ENCODE measurements at places on chromosomes 7 and 10.

GRCh38 chr10:84095811-84096497 lies 43.4 kb upstream of the GHITM start:
- no peak for DNase-seq

DNA sequence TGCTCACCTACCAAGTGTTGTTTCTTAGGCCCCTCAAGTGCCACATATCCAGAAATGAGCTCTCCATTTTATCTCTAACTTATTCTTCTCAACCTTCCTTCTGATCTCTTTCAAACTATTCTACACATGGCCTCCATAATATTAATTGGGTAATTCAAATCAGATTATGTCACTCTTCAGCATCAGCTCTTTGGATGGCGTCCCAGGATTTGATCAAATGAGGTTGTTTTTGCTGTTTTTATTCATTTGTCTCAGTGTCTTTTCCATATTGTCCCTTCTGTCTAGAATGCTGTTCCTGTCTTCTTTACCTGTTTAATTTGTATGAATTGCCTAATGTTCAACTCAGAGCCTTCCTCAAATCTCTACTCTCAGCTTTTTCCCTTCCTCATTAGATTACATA lies 234.6 kb upstream of the CXCL12 start:
- DNase-seq = no peak

DNA sequence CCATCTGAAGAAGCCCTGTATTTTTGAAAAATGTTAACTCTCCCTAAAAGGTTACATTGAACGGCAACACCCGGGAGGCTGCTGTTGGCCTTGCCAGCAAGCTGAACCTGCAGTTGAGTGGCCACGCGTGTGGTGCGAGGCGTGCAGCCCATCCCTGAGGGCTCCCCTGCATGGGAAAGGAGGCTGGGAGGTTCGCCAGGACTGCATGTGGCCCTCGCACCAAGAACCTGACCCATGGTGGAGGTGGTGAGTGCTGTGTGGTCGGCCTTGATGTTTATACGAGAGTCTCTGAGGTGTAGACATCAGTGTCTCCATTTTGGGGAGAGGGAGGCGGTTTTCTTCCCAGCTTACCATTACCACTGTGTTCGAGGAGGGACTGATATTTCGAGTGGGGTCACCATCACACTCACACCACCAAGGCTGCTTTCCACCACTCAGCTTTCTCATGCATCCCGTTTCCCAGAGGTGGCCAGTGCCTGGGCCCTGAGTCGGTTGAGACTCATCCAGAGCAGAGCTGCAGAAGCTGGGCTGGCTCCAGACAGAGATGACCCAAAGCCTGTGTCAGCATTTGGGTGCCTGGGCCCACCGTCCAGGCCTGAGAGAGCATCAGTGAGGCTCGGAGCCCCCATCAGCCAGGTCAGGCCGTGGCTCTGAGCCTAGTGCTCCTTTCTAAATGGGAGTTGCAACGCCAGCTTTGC lies 222.6 kb downstream of the EBF3 start:
- DNase-seq = no peak

- DNase-seq = no peak
These were observed 206.2 kb downstream of the VTI1A start for GRCh38 chr10:112653215-112653614.

DNA sequence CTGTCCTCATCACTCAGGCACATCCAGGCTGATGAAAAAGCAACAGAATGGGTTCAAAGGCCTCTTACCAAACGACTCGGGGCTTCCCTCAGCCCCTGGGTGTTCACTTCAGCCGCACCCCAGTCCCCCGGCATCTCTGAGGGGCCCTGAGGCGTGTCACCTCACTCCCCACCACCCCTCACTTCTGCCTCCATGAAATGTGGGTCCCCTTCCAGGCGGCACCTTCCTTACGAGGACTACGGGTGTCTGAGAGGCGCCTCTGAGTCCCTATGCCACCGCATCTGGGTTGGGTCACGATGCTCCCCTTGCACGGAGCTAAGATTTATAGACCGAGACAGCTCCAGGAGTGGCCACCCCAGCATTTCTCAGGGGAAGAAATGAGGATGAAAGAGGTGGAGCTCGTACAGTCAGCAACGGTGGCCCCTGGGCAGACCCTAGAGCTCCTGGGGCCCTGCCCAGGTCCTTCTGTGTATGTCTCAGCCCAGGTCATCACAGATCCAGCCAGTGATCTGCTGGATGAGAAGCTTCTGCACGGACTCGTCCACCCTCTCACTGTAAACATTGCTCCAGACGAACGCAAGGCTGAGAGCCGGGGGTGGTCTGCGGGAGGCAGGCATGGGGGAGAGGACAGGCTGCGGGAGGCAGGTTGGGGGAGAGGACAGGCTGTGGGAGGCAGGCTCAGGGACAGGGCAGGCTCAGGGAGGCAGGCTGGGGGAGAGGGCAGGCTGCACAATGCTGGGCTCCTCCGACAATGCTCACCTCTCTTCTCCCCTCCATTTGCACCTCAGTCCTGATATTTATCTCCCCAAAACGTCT lies 408.2 kb downstream of the DNAJB6 start:
- DNase-seq = no peak

- no peak for DNase-seq
These were observed 2.4 kb downstream of the PURB start for GRCh38 chr7:44882899-44883298.

DNA sequence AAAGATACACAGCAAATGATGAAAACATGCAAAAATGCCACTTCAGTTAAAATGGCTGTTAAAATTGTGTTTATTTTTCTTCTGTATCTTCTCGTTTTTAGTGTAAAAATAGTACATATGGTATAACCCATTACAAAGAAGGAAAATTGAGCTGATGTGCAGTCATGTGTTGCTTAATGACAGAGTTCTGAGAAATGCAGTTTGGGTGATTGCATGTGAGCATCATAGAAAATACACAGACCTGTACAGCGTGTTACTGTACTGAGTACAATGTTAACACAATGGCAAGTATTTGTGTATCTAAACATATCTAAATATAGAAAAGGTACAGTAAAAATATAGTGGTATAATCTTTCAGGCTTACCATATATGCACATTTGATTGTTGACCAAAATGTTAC lies 7.3 kb downstream of the DMTF1 start:
- DNase-seq = no peak

GRCh38 chr7:157056246-157056645 lies 45.8 kb upstream of the MNX1 start:
- no peak for DNase-seq

DNA sequence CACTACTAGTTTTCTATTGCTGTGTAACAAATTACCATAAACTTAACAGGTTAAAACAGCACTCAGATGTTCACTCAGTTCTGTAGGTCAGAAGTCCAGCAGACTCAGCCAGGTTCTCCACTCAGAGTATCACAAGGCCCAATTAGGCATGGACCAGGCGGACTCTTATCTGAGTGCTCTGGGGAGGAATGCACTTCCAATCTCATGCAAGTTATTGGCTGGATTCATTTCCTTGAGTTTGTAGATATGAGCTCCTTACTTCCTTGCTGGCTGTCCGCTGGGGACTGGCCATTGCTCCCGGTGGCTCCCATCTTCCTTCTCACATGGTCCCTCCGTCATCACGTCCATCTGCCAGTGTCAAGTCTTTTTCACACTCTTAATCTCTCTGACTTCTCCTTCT lies 137.0 kb upstream of the PRR15 start:
- no peak for DNase-seq

Data from NCI-H1092 (cell line).